ENCODE measurements at places on chromosomes 1 and 21. TPM values are rescaled to one million over a fixed set of nuclear protein-coding genes. Genes with fewer than 3 reads are reported as not detected.

CD52 gene
- 96.7 TPM for total RNA-seq

MYBPH gene
- 0.55 TPM for total RNA-seq

RAB42 gene
- 17.7 TPM for total RNA-seq

ADAM30 gene
- total RNA-seq: not detected

F13B gene
- total RNA-seq: not detected

FAM72C gene
- 0.70 TPM for total RNA-seq

C1QC gene
- 378 TPM for total RNA-seq

GRCh38 chr1:92362970-92363369, 64.1 kb downstream of the RPAP2 start:
- no peaks in the 10 kb centered on the region for H3K27me3 ChIP-seq
- no peak overlapping the region for H3K27ac ChIP-seq
- no peaks in the 10 kb centered on the region for H3K4me1 ChIP-seq
- no peak for DNase-seq
- no peak overlapping the region for H3K4me3 ChIP-seq

DNA sequence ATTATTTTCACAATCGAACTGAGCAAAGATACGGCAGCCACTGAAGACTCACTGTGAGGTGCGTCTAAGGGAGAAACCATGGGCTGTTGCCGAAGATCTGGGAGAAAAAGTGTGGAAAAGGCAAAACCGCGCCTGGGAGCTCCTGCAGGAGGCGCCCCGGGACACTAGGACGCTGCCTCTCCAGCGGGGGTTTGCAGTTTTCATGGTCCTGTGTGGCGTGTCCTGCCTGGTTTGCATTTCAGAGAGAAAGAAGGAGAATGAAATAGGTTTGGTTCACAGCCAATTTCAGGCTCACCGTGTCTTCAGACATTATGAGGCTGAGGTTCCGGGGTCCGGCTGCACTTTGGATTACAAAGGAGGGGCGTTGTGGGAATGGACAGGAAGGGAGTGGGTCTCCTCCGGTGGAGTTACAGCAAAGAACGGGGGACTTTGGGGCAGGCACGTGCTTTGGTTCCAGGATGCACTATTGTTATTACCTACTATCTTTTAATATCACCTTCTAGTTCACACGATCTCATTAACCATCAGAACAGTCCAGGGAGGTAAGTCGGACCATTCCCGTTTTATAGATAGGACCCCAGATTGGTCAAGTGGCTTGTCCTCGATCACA, 179.8 kb downstream of the DYRK1A start:
- peaks cover 16% of the 10 kb centered on the region for H3K4me1 ChIP-seq
- H3K4me3 ChIP-seq: no peak overlapping the region
- H3K27ac ChIP-seq: no peak overlapping the region

GRCh38 chr21:31750843-31751242, 18.9 kb upstream of the SCAF4 start:
- no peaks in the 10 kb centered on the region for H3K4me1 ChIP-seq
- H3K36me3 ChIP-seq: no peaks in the 10 kb centered on the region
- no peak overlapping the region for H3K27ac ChIP-seq
- H3K27me3 ChIP-seq: no peaks in the 10 kb centered on the region
- no peak overlapping the region for H3K4me3 ChIP-seq

GRCh38 chr21:15455819-15456462, 273.8 kb upstream of the USP25 start:
- no peaks in the 10 kb centered on the region for H3K36me3 ChIP-seq
- H3K27ac ChIP-seq: no peak overlapping the region
- no peak overlapping the region for H3K4me3 ChIP-seq
- H3K27me3 ChIP-seq: no peaks in the 10 kb centered on the region
- no peaks in the 10 kb centered on the region for H3K4me1 ChIP-seq

- no peak overlapping the region for H3K27ac ChIP-seq
- H3K27me3 ChIP-seq: peaks cover 93% of the 10 kb centered on the region
- no peak for DNase-seq
- H3K4me1 ChIP-seq: no peaks in the 10 kb centered on the region
- no peak overlapping the region for H3K4me3 ChIP-seq
Measured at GRCh38 chr1:51926171-51926812, 47.8 kb upstream of the NRDC start.

DNA sequence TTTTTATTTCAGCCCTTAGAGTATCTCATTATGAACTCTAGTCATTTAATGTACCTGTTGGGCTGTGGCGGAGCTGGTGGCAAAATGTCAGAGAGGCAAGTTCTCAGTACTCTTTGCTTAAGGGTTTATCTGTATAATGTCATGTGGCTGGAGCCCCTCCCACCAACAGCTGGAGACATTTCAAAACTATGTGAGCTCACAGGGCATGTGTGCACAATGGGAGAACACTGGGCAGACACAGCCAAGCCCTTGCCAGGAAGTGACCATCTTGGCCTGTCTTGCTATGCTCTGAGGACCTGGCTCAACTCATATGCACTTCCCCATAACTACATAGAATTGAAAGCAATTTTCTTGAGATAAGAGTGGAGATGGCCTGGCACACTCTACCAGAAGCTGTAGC, 296.4 kb downstream of the PTPRU start:
- no peaks in the 10 kb centered on the region for H3K27me3 ChIP-seq
- H3K36me3 ChIP-seq: no peaks in the 10 kb centered on the region
- H3K27ac ChIP-seq: no peak overlapping the region
- DNase-seq: no peak
- no peaks in the 10 kb centered on the region for H3K4me1 ChIP-seq

- no peaks in the 10 kb centered on the region for H3K36me3 ChIP-seq
- no peaks in the 10 kb centered on the region for H3K4me1 ChIP-seq
- no peak for DNase-seq
- H3K27ac ChIP-seq: no peak overlapping the region
- H3K4me3 ChIP-seq: no peak overlapping the region
Measured at GRCh38 chr1:87800006-87800405, 471.3 kb downstream of the LMO4 start.

- H3K36me3 ChIP-seq: no peaks in the 10 kb centered on the region
- no peak overlapping the region for H3K27ac ChIP-seq
- H3K4me1 ChIP-seq: no peaks in the 10 kb centered on the region
- no peak overlapping the region for H3K4me3 ChIP-seq
- DNase-seq: no peak
Measured at GRCh38 chr21:35172231-35172630, 123.1 kb upstream of the RUNX1 start.

DNA sequence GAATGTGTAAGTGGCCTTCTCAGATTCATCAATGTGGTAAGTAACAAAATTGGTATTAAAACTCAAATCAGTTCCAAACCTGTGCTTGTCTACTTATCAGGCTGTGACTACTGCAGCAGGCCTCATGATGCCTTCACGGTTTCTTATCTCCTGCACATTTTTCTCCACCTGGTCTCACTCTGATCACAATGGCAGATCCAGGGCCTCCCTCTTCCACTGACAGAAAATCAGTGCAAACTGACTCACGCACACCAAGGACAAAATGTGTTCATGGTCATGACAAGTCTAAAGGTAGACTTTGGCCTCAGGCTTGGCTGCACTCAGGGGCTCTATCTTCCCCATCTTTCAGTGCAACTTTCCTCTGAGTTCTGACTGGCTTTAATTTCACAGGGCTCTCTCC, 56.7 kb upstream of the ATP1A1 start:
- no peak overlapping the region for H3K27ac ChIP-seq
- H3K4me3 ChIP-seq: no peak overlapping the region
- H3K27me3 ChIP-seq: no peaks in the 10 kb centered on the region
- H3K36me3 ChIP-seq: no peaks in the 10 kb centered on the region

- peak overlapping the region; percentile 69 for H3K4me3 ChIP-seq
- peaks cover 7% of the 10 kb centered on the region for H3K4me1 ChIP-seq
- peaks cover 60% of the 10 kb centered on the region for H3K36me3 ChIP-seq
- H3K27me3 ChIP-seq: no peaks in the 10 kb centered on the region
- H3K27ac ChIP-seq: peak overlapping the region; percentile 86
Measured at GRCh38 chr1:6625584-6626149, 999 bp downstream of the THAP3 start.

GRCh38 chr1:10869933-10870332, 73.5 kb upstream of the CASZ1 start:
- H3K4me3 ChIP-seq: no peak overlapping the region
- H3K4me1 ChIP-seq: no peaks in the 10 kb centered on the region
- no peaks in the 10 kb centered on the region for H3K36me3 ChIP-seq
- H3K27ac ChIP-seq: no peak overlapping the region

- no peaks in the 10 kb centered on the region for H3K36me3 ChIP-seq
- no peak for DNase-seq
- no peaks in the 10 kb centered on the region for H3K27me3 ChIP-seq
- no peaks in the 10 kb centered on the region for H3K4me1 ChIP-seq
- no peak overlapping the region for H3K27ac ChIP-seq
Measured at GRCh38 chr1:104648269-104648691, 898.6 kb downstream of the AMY1C start.

DNA sequence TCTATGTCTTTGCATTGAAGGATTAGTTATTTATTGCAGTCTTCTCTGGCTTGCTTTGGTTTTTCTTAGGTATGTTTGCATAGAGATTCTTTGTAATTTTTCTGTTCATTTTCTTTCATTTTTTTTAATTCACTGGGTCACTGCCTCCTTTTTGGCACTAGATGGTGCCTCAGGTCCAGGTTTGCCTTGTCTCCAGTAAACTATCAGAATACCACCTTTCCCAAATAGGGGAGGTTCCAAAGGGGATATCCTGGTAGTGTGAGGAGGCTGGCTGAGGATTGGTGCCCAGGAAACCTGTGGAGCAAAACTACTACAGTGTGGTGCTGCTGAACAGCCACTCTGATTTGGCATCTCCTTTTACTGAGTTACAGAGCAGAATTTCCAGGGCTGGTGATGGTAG, 257.1 kb downstream of the KCTD3 start:
- H3K27me3 ChIP-seq: no peaks in the 10 kb centered on the region
- H3K27ac ChIP-seq: no peak overlapping the region
- H3K4me1 ChIP-seq: no peaks in the 10 kb centered on the region
- no peak overlapping the region for H3K4me3 ChIP-seq

- peaks cover 11% of the 10 kb centered on the region for H3K4me1 ChIP-seq
- no peak overlapping the region for H3K4me3 ChIP-seq
- H3K27ac ChIP-seq: peak overlapping the region; percentile 44
- no peaks in the 10 kb centered on the region for H3K27me3 ChIP-seq
- no peak for DNase-seq
Measured at GRCh38 chr1:86382878-86383277, 13.2 kb downstream of the ODF2L start.

- H3K4me3 ChIP-seq: no peak overlapping the region
- no peak for DNase-seq
- no peaks in the 10 kb centered on the region for H3K4me1 ChIP-seq
- no peaks in the 10 kb centered on the region for H3K27me3 ChIP-seq
Measured at GRCh38 chr1:88239205-88239604, 444.9 kb upstream of the PKN2 start.

DNA sequence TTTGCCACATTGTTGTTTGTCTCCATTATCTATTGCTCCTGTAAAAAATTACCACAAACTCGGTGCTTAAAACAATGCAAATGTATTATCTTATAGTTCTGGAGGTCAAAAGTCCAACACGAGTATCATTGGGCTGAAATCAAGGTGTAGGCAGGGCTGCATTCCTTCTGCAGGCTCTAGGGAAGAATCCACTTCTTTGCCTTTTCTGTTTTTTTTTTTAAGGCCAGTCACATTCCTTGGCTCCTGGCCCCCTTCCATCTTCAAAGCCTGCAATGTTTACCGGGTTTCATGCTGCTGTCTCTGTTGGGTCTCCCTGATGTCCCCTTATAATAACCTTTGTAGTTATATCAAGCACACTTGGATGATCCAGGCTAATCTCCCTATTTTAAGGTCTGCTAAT, 212.7 kb downstream of the PTBP2 start:
- no peaks in the 10 kb centered on the region for H3K27me3 ChIP-seq
- H3K36me3 ChIP-seq: no peaks in the 10 kb centered on the region
- no peak overlapping the region for H3K4me3 ChIP-seq
- no peak overlapping the region for H3K27ac ChIP-seq
- no peaks in the 10 kb centered on the region for H3K4me1 ChIP-seq

DNA sequence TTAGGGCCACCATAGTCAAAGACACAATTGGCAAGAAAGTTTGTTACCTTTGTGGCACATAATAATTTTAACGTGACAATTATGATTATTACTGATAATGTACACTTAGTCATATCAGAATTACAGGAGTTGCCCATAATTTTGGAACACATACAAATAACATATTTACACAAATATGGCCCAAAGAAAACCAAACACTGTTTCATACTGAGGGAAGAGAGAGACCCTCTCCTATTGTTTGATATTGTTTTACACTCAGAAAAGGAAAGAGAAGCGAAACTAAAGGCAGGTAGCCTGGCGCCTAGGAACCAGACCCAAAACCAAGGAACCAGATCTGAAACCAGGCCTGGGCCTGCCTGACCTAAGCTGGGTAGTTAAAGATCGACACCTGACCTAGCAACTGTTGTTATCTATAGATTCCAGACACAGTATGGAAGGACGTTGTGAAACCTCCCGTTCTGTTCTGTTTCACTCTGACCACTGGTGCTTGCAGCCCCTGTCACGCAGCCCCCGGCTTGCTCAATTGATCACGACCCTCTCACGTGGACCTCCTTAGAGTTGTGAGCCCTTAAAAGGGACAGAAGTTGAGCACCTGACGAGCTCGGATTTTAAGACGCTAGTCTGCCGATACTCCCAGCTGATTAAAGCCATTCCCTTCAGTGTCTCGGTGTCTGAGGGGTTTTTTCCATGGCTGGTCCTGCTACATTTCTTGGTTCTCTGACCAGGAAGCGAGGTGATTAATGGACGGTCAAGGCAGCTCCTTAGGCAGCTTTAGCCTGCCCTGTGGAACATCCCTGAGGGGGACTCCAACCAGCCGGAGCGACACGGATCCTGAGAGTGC, 27.9 kb downstream of the C1orf115 start:
- no peak overlapping the region for H3K27ac ChIP-seq
- DNase-seq: no peak
- H3K36me3 ChIP-seq: no peaks in the 10 kb centered on the region
- H3K27me3 ChIP-seq: no peaks in the 10 kb centered on the region
- H3K4me1 ChIP-seq: no peaks in the 10 kb centered on the region

GRCh38 chr1:216081445-216081844, 341.8 kb downstream of the USH2A start:
- no peak overlapping the region for H3K27ac ChIP-seq
- H3K27me3 ChIP-seq: no peaks in the 10 kb centered on the region
- H3K4me3 ChIP-seq: no peak overlapping the region
- DNase-seq: no peak
- H3K36me3 ChIP-seq: no peaks in the 10 kb centered on the region

GRCh38 chr1:14421295-14421976, 177.0 kb upstream of the KAZN start:
- H3K4me3 ChIP-seq: no peak overlapping the region
- H3K4me1 ChIP-seq: no peaks in the 10 kb centered on the region
- no peaks in the 10 kb centered on the region for H3K36me3 ChIP-seq
- H3K27ac ChIP-seq: no peak overlapping the region

DNA sequence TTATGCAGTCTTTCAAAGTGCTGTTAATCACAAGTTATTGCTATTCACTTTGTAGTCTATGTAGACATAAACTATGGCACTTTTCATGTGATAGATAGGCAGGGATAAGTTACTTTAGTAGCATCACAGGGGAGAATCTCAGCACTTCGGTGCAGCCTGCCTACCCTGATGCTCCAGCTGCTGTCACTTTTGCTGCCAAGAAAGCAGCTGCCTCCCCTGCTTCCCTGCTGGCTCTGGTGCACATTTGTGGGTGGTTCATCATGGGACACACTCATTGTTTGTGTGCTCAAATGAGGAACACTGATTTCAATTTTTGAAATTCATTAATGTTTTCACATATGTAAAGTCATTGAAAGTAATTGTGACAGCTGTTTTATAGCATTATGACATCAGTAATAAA, 272.6 kb downstream of the S1PR1 start:
- no peaks in the 10 kb centered on the region for H3K4me1 ChIP-seq
- H3K27me3 ChIP-seq: no peaks in the 10 kb centered on the region
- H3K36me3 ChIP-seq: no peaks in the 10 kb centered on the region
- H3K27ac ChIP-seq: no peak overlapping the region

GRCh38 chr1:9717193-9718005, 65.9 kb downstream of the PIK3CD start:
- peak overlapping the region; percentile 59 for H3K27ac ChIP-seq
- DNase-seq: peak; percentile 88
- H3K4me3 ChIP-seq: peak overlapping the region; percentile 9
- no peaks in the 10 kb centered on the region for H3K36me3 ChIP-seq
- no peaks in the 10 kb centered on the region for H3K4me1 ChIP-seq
- H3K27me3 ChIP-seq: no peaks in the 10 kb centered on the region
